LNCaP clone FGC (cell line): ENCODE measurements at places on chromosomes 11 and 22.

GRCh38 chr22:43858156-43858895, 4.0 kb downstream of the SULT4A1 start:
- no peak for DNase-seq

DNA sequence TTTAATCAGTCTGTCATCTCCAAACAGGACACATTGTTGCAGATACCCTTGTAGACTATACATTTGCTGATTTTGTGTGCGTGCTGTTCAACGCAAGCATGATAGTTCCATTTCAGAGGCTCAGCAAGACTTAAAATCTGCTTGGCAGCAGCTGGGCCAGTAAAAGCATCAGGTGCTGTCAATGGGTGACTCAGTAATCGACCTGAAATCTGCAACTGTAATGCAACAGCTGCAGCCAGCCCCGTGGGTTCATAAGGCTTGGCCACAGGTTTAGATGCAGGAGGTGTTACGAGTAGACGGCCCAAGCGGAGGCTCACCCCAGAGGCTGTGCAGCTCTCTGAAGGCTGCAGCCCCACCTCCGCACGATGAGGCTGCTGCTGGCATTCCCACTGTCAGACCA, 84.6 kb downstream of the NTM start:
- no peak for DNase-seq

- DNase-seq = no peak
Observed at GRCh38 chr11:44324222-44324621, 14.3 kb upstream of the ALX4 start.

GRCh38 chr22:33028234-33028633, 29.9 kb downstream of the SYN3 start:
- no peak for DNase-seq

DNA sequence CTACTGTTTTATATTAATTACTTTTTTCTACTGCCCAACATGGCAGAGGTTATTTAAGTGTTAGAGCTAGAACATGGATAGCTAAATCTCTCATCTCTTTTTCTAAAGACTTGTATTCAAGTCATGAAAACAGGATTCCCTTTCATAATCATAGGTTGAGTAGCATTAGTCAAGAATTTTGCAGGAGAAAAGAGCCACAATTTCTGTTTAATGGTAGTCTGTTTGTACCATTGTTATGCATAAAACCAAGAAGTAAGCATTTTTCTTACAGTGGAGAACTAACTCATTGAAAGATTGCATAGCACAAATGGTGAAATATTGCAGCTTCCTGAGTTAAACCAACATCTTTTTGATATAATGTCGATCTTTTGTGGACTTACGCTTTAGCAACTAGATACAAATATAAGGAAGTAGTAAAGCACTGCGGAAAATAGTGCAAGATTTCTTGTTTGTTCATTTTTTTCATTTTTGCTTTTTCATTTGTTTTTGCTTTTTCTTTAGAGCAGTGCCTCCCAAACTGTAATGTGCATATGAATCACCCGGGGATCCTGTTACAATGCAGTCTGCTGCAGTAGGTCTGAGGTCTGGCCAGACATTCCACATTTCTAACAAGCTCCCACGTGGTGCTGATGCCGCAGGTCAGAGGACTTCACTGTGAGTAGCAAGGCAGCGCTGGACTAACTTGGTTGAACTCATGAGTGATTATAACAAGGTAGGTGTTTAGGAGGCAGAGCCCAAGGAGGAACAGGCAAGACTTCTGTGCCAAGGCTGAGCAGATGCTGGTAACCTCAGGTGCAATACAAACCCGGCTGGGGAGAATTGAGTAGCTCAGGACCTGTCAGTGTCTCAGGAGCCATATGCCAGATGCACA, 4.6 kb downstream of the ETS1 start:
- no peak for DNase-seq

DNA sequence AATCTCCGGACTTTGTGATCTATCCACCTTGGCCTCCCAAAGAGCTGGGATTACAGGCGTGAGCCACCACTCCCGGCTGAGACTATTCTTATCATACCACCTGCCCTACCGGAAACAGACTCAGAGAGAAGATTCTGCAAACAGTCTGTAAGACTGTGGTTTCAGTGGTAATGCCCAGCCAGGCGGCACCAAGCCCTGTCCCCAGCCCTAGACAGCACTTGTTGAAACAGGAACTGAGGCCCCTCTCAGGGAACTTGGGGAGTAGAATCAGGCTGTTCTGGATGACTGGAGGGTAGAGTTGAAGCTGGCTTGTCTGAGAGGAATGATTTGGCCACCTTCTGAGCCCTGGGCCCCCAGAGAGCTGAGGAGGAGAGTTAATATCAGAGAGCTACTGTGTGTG, 1.3 kb upstream of the INSC start:
- no peak for DNase-seq

GRCh38 chr11:13668957-13669521, 571 bp downstream of the FAR1 start:
- peak; percentile 52 for DNase-seq

- no peak for DNase-seq
Observed at GRCh38 chr11:289398-289711, 429 bp downstream of the PGGHG start.

- DNase-seq = no peak
Observed at GRCh38 chr11:130029137-130029536, 26.5 kb upstream of the PRDM10 start.

GRCh38 chr11:74546752-74547151, 45.6 kb upstream of the POLD3 start:
- DNase-seq = peak; percentile 97

- no peak for DNase-seq
Observed at GRCh38 chr11:48341466-48341865, 16.7 kb downstream of the OR4C3 start.

GRCh38 chr11:59216641-59217564, 4.2 kb upstream of the MPEG1 start:
- no peak for DNase-seq

DNA sequence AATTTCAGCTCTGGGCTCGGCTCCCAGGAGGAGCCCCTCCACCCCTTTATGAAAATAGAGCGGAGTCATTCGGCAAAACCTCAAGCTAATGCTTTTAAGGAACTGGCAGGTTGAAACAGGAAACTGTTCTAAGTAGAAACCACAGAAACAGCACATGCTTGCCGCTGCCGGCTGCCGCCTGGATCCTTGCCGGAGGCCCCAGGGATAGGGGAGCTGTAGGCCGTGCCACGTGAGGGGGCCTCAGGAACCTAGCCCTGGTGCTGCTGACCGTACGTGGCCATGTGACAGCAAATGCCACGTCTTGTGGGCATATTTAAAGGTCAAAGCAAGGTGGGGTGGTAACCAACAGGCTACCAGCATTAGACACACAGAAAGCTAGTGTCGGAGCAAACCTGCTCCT, 77.9 kb upstream of the TIMP3 start:
- DNase-seq = no peak

DNA sequence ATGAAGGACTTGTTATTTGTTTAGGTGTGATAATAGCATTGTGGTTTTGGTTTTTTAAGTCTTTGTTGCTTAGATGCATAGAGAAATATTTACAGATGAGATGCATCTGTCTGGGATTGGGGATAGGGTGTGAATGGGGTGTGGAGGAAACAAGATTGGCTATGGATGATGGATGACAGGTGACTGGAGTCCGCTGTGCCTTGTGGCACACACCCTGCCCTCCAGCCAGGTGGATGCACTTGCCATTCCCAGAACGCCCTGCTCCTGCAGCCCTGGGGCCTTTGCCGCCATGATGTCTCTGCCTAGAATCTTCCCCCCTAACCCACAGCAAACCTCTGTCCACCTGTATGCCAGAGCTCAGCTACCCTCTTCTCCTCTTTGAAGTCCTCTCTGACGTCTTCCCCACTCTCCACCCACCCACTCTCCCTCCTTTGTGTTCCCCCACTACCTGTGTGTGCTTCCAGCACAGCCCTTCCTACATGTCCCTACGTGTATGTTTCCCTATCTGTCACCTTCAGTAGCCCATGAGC, 54.7 kb downstream of the WNT11 start:
- DNase-seq = no peak

- no peak for DNase-seq
Observed at GRCh38 chr11:103525069-103525468, 415.8 kb downstream of the DYNC2H1 start.

GRCh38 chr11:326592-326841, 5.9 kb upstream of the IFITM3 start:
- no peak for DNase-seq

DNA sequence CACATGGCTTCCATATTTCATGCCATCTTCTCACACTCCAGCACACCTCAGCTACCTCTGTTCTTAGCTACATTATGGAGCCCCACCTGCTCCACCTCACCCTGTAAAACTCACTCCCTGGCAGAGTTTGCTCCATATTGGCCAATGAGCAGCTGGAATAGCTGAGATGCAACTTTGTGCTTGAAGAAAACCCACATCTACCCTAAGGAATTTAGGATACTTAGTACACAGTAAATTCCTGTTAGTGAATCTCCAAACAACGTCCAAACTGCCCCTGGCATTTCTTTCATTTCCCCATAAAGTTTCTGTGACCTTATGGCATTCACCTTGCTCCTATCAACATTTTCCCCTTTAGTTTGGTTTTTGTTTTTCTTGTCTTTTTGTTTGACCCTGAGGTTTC, 2.2 kb upstream of the VWCE start:
- no peak for DNase-seq

- peak; percentile 19 for DNase-seq
Observed at GRCh38 chr11:74255741-74256375, 55.6 kb downstream of the P4HA3 start.

DNA sequence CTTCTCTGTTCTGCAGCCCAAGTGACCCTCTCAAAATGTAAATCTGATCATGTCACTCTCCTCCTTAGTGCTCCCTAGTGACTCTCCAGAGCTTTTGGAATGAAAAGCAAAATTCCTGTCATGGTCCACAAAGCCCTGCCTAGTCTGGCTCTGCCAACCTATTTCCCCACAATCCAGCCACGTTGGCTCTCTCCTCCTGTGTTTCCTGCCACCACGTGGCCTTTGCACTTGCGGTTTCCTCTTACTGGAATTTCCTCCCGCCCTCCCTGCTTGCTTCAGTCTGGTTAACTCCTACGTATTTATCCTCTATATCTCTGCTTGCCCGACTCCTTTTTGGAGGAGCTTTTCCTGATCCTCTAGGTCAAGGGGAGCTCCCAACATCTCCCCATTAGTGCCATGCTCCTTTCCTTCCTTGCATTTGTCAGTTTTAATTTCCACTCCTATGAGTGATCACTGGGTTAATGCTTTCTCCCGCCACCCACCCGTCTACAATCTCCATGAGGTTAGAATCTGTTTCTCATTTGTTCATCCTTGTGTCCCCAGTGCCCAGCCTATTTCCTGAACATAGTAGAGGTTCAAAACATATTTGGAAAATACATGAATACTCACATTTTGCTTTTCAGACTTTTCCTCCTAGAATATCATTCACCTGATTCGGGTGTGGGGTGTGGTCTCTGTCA, 11.5 kb downstream of the NNMT start:
- no peak for DNase-seq

DNA sequence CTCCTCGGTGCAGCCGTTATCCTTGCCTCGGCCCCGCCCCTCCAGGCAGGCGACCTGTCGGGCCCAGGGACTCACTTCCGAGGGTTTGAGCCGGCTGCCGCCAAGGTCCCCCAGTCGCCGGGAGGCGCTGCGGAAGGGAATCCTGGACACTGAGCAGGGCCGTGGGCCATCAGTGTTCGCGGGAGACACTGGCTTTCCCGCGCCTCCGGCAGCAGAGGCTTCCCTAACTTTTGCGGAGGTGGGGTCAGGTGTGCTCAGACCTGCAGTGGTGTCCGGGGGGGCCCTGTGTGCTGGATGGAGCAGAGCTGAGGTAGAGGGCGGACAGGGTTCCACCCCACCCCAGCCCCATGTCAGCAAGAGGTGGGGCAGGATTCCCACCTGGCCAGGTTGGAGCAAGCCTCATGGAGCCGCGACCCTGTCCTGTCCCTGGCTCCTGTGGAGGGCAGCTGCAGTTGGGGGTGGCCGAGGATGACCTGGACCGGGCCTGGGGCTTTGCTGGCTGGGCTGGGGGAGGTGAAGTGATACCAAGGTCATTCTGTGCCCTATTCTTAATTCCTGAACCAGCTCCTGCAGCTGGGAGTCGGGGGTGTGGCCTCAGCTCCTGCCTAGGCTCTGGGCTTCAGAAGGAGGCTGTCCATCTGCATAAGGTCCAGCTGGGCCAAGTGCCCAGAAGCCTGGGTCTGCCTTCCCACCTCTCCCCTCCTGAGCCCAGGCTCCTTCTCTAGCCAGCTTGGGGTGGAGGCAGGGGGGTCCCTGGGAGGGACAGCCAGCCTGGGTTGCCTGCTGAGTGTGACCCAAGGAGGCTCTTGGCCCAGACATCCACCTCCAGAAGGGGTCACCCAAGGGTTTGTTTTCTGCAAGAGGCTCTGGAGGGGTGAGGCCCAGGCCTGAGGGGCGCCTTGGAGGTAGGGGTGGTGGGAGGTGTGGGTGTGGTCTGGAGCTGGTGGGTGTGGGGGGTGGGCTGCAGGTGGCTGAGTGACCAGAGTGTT, 8.4 kb downstream of the TSPAN4 start:
- no peak for DNase-seq

DNA sequence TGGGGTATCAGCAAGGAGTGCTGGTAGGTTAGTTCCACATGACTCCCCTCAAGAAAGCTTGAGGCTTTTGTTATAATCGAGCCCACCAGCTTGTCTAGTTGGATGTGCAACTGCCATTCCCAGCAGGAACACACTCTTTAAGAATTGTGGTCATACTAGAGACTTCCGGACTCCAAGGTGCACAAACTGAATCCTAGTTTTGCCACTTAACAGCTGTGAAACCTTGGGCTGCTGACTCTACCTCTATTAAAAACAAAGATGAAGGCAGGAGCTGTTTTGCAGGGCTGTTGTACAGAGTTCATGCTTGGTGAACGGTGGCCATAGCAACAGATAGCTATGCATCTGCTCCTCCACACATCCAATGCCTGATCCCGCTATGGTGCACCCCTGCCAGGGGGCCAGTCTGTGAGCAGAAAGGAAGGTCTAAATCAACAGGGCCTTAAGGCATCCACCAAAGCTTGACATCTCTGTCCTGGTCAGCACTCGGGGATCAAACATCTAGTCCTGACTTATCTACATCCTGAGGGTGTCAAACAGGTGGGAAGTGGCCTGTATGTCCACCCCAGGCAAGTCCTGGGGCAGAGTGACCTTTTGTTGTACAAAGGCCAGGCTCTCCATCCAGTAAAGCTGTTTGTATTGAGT, 36.4 kb downstream of the DKK3 start:
- no peak for DNase-seq

DNA sequence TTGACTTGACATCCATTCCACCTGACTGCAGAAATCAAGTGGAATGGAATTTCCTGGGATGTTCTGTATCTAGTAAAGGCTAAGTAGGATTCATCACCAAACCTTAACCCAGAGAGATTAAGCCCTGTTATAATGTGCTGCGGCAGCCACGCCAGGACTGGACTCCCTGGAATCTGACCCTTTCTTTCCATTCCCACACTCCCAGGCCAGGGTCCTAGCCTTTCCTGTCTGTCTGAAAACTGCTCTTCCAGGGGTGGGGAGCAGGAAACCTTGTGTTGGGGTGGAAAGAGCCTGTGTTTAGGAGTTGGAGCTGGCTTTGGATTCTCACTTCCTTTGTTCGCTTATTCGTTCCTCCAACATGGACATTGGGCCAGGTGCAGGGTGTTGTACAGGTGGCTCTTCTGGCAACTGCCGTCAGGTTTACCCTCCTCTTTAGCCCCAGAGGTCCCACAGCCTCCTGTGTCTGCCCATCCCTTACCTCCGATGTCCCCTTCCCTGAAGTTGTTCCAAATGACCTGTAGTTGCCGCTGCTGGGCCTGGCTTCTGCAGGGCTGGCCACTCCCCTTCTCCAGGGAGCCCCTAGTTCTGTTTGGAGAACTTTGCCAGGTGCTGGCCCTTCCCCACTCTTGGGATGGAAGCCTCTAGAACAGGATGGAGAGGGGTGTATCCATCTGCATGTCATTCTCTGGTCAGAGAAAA, 20.5 kb upstream of the PARVB start:
- no peak for DNase-seq
